Activated CD8-positive, alpha-beta memory T cell treated with anti-CD3 and anti-CD28 coated beads for 48 hours (primary cell): ENCODE measurements at places on chromosomes 1 and 21.
A peak's percentile ranks its signal among the peaks of the same experiment; 100 is the strongest.

- no peak for DNase-seq
Measured at GRCh38 chr1:2845869-2846268, 44.4 kb upstream of the TTC34 start.

GRCh38 chr1:207987164-207987563, 76.2 kb upstream of the CD34 start:
- no peak for DNase-seq

DNA sequence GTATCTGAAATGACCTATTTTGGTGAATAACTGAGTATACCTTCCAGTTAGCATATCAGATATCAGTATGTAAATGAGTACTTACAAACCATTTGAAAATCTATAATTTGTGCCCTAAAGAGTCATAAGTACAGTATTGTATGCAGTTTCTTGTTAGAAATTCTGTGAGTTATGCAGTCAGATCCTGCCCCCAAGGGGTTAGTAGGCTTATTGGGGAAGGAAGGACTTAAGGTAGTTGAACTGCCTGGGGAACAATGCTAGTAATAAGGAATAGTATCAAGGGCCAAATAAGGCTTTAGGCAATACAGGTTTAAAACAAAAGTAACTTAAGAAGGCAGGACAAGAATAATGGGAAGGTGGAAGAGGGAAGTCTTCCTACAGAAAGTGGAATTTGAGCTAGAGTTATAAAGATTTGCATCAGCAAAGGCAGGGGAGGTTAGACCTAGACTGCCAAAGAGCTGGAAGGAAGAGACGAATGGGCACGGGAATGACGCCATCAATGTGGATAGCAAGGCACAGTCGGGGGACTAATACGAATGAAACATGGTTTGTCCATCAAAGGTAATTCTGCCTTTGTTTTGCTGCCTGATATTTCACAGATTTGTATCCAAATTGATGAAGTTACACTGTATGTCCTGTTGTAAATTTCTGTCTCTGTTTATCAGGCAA, 182.9 kb upstream of the DPYD start:
- no peak for DNase-seq

DNA sequence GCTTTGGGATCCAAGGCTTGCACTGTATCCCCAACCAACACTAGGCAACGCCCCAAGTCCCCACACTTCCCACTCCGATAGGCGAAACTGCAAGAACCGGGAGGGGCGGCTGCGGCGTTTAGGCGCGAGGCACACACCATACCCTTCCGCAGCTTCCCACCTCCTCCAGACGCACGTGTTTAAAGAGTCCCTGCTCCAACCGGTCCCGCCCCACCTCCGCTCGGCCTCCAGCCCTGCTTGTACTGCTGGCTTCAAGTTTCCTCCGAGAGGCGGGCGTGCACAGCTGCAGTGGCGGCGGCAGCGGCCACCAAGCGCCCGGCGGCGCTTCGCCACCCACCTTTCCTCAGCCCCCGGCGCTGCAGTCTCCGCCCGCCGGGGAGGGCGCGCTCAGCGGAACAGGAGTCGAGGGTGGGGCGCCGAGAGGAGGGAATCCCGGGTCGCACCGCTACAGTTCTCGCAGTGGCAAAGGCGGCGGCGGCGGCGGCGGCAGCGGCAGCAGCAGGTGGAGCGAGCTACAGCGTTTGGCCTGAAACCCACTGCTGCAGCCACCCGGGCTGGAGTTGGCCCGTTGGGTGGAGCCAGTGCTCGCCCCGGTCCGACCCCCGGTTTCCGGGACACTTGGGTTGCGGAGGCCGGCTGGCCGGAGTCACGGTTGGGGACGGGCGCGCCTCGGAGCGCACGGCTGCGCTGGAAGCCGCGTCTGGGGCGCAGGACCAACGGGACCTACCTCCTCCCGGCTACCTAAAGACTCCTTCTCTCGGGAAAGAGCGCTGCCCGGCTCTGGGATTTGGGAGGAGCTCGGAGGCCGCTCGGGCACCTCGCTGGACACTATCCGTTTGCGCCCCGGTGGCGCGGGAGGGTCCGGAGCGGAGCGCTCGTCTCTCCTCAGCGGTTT, at the start of gene CNIH3:
Gene CNIH3, plus strand, starts transcription at position 457 of the 895 bp plus-strand sequence. CDS start 858 bp downstream, outside the sequence.
- peak; percentile 9 for DNase-seq

DNA sequence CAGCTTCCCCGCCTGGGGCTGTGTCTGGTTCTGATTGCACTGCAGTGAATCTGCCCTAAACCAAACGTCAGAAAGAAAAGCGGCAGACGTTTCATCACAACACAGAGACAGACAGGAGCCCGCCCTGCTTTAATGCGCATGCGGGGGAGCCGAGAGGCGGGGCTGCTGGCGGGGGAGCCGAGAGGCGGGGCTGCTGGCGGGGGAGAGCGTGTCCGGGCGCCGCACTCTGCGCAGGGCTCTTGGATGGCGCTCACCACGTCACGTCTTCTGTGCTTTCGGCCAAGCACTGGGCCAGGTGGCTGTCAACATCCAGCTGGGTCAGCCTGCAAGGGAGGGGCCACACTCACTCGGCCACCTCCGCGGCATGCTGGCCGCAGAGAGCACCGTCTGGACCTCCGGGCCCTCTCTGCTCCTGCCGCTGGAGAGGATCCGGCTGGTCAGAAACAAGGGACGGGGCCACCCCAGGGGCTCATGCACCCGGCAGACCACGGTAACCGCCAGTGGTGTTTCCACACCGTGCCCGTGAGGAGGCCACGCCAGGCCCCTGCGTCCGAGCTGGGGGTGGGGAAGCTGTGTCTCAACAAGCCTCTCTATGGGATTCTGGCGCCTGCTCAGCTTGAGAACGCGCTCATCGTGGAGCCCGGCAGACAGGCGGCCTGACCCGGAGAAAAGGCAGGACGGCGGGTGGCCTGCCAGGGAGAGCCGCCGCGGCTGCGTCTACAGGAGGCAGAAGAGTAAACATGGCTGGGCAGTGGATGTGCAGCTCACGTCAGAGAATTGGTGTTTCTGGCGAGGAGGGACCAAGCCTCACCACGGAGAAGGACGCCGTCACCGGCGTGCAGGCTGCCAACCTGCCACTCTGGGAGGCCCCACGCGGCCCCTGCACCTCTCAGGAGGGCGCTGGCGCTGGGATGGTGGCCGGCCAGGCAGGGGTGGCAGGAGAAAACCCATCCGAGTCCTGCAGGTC, 4.8 kb downstream of the FAAP20 start:
- DNase-seq = peak; percentile 57

DNA sequence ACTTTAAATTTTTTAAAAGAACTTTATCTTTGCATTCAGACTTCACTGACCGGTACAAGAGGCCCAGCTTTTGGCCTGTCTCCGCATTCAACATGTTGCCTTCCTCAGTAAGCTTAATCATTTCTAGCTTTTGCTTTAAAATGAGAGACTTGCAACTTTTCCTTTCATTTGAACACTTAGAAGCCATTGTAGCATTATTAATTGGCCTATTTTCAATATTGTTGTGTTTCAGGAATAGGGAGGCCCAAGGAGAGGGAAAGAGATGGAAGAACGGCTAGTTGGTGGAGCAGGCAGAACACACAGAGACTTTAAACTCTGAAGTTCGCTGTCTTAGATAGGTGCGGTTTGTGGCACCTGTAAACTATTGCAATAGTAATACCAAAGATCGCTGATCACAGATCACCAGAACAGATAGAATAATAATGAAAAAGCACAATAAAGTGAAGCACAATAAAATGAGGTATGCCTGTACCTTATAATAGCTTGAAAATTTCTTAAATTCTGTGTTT, 31.4 kb downstream of the RABGAP1L start:
- DNase-seq = no peak

DNA sequence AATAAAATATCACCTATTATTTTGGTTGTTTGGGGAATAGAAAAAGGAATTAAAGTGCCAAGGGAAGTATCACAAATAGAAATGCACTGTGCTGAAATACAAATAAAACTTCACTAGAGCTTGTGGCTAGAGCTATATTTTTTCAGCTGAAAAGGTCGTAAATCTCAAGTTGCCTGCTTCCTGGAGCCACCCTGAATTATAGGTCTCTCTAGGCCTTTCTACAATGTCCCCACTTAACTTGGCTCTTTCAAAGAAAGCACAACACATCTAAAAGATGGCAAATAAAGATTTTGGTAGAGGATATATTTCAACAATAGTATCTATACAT, 5.0 kb upstream of the RNF2 start:
- DNase-seq = no peak

GRCh38 chr1:16441282-16441665, 750 bp downstream of the NECAP2 start:
- no peak for DNase-seq

DNA sequence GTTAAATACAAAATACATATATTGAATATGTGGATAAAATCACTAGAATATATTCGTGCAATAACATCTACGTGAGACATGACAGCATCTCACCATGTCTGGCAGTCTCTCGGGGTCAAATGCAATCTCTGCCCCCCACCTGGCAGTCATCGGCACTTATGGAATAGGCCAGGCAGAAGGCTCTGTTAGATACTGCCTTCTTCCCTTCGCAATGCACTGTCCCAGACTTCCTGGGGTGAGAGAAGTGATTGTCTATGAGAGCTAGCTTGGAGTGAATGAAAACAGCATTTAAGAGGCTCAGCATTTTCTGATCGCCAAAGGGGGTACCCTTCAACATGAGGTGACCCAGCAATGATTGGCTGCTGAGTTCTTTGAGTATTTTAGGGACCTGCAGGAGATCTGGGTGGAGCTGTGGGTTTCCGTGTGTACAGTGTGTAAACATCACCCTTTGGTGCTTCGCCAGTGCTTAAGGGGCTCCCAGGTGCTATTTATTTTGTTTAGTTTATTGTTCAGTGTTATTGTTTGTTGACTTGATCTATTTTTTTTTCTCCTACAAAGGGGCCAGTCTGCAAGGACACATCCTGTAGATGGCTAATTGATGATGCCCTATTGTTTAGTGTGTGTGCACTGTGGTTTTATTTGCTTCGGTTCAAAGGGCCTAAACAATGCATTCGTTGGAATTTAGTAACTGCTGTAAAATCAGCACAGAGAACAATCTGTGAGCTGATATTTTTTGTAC, 10.2 kb downstream of the ERG start:
- no peak for DNase-seq

- DNase-seq = no peak
Measured at GRCh38 chr1:235068158-235069121, 60.2 kb downstream of the TOMM20 start.

- no peak for DNase-seq
Measured at GRCh38 chr1:53546409-53547155, 87.4 kb downstream of the DMRTB1 start.

GRCh38 chr1:12285496-12286143, 55.8 kb downstream of the VPS13D start:
- no peak for DNase-seq

GRCh38 chr1:78297836-78298235, 192.9 kb upstream of the PTGFR start:
- no peak for DNase-seq

DNA sequence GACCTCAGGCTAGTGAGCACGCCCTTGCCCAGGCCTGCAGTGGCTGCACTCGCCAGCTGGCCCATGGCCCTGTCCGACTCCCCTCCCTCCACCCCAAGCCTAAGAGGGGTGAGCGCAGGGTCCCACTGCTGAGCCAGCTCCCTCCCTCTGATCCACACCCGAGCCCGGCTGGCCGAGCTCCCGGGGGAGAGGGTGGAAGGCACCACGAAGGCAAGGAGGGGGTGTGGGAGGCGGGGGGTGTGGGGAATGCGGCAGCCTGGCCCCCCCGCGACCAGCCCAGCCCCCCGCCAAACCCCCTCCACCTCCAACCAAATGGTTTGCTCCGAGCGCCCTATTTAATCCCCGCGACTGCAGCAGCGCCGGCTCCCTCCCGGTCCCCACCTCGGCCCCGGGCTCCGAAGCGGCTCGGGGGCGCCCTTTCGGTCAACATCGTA, at the start of gene CADM3:
Gene CADM3, plus strand, starts transcription at position 362 of the 434 bp plus-strand sequence. CDS start 151 bp downstream, outside the sequence.
- DNase-seq = no peak
